ENCODE measurements at places on chromosomes 3 and 15. TPM values are rescaled to one million over a fixed set of nuclear protein-coding genes. Genes with fewer than 3 reads are reported as not detected.
A peak's percentile ranks its signal among the peaks of the same experiment; 100 is the strongest.

COL8A1 gene
- 0.26 TPM for total RNA-seq

GNAT1 gene
- not detected for total RNA-seq

FBLN2 gene
- 11.8 TPM for total RNA-seq

DMXL2 gene
- 13.9 TPM for total RNA-seq

OCA2 gene
- total RNA-seq: 0.31 TPM

PCOLCE2 gene
- total RNA-seq: 6.8 TPM

PATL2 gene
- 0.46 TPM for total RNA-seq

DNA sequence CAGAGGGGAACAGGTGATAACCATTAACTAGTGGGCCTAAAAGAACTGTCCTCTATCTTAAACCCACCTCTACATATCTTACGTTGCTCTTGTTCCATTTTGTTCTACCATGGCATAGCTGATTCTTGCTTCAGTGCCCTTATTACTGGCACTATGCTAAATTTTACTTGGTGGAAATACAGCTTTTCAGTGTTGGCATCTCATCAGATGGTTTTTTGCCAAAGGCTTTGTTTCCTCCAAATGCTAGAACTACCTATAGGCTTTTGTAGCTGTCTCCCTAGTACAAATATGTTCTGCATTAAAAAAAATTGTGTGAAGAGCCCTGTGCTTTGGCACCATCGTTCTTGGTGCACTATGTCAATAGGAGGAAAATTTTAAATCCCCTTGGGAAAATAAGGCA lies 145.0 kb upstream of the ZBTB20 start:
- DNase-seq: no peak

GRCh38 chr15:80395616-80396015 lies 8.6 kb upstream of the ARNT2 start:
- DNase-seq: no peak

- DNase-seq: no peak
Measured at GRCh38 chr3:127520993-127521392, 69.5 kb downstream of the TPRA1 start.

DNA sequence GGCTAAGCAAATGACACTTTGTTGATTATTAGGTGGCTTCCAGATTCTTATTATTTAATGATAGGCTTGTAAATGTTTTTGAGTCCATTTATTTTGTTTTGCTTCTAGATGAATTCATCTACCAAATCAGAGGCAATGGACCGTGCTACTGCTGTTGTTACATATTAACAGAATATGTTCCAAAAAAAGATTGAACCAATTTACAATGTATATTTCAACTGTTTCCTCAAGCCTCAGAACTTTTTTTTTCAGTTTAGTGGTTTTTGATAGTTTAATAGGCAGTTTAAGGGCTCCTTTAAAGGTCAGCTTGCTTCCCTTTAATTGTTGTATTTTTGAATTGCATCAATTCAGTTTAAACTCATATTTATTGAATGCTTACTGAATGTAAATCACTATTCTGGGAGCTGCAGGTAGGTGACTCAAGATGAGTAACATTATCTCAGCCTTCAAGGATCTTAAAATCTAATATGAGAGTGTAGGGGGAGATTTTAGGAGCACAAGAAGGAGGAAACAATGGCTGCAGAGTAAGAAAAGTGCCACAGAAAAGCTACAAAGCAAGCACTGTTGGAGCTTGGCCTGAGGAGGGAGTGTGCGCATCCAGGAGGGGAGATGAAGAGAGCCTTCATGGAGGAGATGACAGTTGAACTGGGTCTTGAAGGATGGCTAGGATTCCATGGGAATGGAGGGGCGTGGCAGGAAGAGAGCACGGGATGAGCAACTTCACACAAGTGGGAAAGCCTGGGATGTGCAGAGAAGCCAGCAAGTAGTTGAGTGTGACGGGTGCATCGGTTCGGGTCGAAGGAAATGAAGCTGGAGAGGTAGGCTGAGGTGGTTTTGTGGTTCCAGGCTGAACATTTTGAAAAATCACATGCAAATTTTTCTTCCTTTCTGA lies 14.7 kb downstream of the MAP2K1 start:
- DNase-seq: peak; percentile 37

DNA sequence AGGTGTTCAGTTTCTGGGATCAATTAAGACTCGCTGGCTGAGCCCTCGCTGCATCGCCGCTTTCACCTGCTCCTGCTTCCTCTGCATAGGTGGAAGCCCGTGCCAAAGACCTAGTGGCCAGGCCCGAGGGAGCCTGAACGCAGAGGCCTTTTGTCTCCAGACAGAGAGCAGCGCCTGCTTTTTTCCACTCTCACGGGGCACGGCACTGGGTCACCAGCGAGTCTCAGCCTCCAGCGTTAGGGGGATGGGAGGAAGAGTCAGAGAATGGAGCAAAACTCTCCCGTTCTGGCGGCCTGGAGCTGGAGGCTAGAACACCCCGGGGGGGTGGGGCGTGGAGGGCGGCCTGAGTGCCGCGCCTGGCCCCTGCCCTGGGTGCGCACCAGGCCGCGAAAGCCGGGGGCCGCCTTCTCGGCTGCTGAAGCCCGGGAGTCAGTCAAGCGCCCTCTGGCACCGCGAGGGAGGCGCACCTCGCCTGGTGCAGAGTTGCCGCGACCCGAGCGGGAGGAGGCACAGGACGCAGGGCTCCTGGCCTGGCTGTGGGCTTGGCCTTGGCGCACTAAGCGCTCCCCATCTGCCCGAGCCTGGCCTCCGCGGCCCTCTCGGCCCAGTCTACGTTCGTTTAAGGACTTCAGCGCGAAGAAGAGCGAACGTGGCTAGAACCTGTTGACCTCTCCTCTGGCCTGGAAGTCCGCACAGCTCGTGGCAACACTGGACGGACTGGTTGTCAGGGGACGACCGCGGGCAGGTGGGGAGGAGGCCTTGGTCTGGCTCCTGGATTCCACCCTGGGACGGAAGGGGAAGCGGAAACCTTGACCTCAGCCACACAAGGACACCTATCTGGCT lies 21.5 kb downstream of the NR2F2 start:
- DNase-seq: peak; percentile 71

DNA sequence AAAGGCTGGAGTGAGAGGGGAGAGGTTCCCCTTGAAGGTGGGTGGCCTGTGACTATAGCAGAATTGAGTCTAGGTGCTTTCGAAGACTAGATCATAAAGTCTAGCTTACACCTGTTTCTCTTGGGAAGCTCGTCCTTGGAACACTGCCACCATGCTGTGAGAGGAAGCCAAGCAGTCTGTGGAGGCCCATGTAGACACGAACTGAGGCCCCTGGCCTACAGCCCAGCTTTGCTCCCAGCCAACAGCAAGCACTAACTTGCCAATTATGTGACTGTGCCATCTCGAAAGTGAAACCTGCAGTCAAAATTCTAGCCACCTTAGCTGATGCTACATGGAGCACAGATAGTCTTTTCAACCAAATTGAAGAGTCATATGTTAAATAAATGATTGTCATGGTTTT lies 190.5 kb upstream of the NECTIN3 start:
- peak; percentile 50 for DNase-seq

DNA sequence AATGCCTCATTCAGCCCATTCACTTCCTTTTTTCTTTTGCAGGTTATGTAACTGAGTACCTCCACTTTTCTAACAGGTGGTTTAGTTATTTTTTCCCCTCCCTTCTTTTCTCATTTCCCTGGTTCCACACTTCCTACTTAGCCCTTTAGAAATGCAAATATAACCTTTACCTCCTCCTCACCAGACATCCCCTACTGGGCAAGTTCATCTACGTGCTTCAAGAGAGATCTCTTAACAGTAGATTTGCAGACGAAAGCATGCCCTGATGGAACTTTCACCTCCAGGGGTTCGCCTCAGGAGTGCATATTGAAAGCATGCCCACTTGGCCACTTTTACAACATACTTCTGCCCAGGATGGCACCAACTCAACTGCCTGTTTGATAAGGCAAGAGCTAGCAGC lies 314.1 kb upstream of the LRRC3B start:
- DNase-seq: no peak

DNA sequence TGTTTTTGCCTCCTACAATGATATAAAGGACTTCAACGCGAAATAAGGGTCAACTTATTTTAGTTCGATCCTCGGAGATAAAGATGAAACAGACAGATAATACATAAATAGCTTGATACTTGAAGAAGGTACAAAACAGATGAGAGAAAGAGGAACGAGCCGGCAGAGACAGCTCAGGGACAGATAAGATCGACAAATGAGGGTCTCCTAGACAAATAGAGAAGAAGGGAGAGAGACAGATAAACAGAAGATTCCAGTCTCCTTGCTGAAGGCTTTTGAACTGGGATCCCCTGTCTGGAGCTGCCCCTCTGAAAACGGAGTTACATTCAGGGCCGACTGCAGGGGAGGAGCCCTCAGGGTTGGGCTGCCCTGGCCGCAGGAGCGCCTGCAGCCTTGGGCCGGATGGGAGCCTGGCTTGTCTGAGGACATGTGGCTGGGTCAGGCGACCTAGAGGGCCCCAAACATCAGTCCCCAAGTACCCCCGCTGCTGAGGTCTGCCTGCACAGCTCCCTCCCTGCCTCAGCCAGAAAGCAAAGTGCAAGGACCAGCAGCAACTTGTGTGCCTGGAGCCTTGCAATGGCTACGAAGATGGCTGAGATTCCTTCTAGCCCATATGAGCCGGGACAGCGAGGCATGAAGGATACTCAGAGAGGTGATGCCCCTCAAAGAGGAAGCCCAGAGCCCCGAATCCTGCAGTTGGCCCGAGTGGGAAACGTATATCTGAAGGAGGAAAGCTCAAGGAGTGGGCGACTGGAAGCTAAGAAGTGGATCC lies 926 bp upstream of the SKOR1 start:
- no peak for DNase-seq

DNA sequence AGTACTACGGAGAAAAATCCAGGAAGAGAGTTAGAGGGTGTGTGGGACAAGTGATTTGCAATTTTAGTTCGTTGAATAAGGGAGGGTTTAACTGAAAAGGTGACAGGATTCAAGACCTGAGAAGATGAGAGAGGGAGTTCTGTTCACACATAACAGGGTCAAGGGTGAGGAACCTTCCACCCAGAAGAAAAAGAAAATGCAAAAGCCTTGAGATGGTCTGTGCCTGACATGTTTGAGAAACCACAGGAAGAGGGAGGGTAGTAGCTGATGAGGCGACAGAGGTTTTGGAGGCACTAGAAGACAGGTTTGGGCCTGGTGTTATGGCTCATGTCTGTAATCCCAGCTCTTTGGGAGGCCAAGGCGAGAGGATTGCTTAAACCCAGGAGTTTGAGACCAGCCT lies 591 bp upstream of the SLC25A20 start:
- DNase-seq: no peak

DNA sequence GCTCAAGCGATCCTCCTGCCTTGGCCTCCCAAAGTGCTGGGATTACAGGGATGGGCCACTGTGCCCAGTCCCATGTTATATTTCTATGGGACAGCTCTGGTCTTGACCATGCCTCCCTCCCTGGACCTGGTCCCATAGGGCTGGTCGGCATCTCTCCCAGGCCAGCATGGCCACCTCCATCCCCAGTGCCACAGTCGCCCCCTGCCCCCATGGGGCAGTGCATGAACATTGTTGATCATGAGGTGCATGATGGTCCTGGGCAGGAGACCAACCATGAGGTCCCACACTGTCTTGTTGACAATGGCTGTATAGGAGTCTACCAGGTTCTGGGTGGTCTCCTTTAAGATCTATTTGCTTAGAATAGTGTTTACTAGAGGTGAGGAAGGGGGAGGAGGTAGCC lies 6.5 kb downstream of the RPS17 start:
- peak; percentile 25 for DNase-seq

DNA sequence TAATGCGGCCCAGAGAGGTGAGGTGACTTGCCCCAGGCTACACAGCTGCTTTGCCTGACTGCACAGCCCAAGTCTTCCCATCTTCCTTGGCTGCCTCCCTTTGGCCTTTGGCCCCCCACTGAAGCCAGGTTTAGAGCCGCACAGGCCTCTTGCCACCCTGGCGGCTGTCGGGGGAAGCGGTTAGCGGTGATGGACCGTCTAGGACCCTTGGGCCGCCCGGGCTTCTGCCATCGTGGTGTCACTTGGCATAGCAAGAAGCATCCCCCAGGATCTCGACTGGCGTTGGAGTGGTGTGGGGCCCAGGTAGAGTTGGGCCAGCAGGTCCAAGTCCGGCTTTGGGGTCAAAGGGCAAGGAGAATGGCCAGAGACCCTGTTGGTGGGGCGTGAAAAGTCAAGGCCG lies 61.0 kb downstream of the LINGO1 start:
- no peak for DNase-seq
